Esophagus squamous epithelium (tissue), 5 donors: ENCODE measurements at places on chromosomes 11 and 22. TPM values are rescaled to one million over a fixed set of nuclear protein-coding genes. Genes with fewer than 3 reads are reported as not detected.

DNA sequence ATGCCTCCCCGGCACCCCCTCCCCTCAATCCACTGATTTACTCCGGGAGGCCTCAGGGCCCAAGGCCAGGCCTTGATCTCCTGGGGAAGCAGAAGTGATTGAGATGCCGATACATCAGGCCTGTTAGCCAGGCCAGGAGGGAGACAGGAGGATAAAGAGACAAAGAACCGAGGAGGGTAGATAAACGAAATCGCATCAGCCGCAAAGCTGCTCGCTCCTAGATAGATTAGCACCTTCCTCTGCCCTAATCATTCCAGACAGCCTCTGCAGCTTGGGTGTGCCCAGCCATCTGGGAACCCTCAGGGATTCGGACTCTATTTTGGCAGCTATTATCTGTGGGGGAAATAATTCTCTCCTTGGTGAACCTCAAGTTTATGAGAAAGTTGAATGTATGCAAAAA lies 121.2 kb downstream of the ABTB2 start:
- no peaks in the 10 kb centered on the region for H3K27me3 ChIP-seq
- H3K4me1 ChIP-seq, result no peaks in the 10 kb centered on the region
- no peak overlapping the region for H3K27ac ChIP-seq
- H3K36me3 ChIP-seq, result no peaks in the 10 kb centered on the region
- H3K4me3 ChIP-seq, result no peak overlapping the region

DNA sequence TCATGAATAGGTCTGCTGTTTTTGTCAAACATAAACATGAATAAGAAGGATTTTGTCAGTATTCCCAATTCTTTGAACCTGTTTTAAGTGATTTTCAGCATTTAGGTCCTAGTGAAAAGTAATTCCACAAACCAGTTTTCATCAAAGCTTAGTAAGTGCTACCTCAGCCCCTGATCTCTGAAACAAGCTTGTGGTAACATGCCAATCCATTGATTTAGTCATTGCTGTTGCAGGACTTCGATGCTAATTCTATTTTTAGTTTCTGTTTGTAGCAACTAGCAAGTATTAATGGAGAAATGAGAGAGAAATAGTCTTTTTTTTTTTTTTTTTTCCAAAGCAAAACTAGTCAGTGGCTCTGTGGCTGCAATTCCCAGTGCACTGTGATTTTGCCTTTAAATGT lies 91.4 kb downstream of the JRKL start:
- no peaks in the 10 kb centered on the region for H3K36me3 ChIP-seq
- DNase-seq, result no peak
- H3K4me1 ChIP-seq, result peaks cover 2% of the 10 kb centered on the region
- H3K27me3 ChIP-seq, result no peaks in the 10 kb centered on the region
- H3K4me3 ChIP-seq, result no peak overlapping the region
- no peak overlapping the region for H3K27ac ChIP-seq

GRCh38 chr11:44470854-44471253 lies 94.6 kb upstream of the CD82 start:
- no peaks in the 10 kb centered on the region for H3K27me3 ChIP-seq
- no peaks in the 10 kb centered on the region for H3K4me1 ChIP-seq
- H3K4me3 ChIP-seq, result no peak overlapping the region
- DNase-seq, result no peak
- H3K27ac ChIP-seq, result no peak overlapping the region

GRCh38 chr22:38286915-38287669 lies 14.3 kb upstream of the TMEM184B start:
- H3K36me3 ChIP-seq, result peaks cover 35% of the 10 kb centered on the region
- no peak overlapping the region for H3K27ac ChIP-seq
- no peak for DNase-seq
- no peaks in the 10 kb centered on the region for H3K27me3 ChIP-seq
- H3K4me1 ChIP-seq, result no peaks in the 10 kb centered on the region

- no peaks in the 10 kb centered on the region for H3K27me3 ChIP-seq
- peak overlapping the region; percentile 70 for H3K27ac ChIP-seq
- peaks cover 72% of the 10 kb centered on the region for H3K4me1 ChIP-seq
Observed at GRCh38 chr11:65586676-65587075, 8.9 kb downstream of the KCNK7 start.

DNA sequence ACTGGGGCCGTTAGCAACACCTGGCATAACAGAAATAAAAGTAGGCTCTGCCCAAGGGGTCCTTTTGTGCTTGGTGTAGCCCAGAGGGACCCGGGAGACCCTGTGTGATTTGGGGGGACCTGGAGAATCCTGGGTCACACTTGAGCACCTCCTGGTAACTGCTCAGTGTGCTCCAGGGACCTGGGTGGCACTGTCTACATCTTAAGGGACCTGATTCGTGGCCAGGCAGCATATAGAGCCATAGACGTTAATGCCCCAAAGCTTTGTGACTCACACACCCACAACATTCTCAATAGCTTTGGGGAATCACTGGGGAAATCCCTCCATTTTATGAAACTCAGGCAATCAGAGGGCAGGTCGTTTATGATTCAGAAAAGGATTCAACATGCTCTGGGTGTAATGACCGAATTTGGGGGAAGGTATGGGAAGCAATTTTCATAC lies 3.6 kb upstream of the IGF2 start:
- no peak overlapping the region for H3K4me3 ChIP-seq
- peaks cover 38% of the 10 kb centered on the region for H3K27me3 ChIP-seq
- no peak for DNase-seq
- H3K27ac ChIP-seq, result no peak overlapping the region

DNA sequence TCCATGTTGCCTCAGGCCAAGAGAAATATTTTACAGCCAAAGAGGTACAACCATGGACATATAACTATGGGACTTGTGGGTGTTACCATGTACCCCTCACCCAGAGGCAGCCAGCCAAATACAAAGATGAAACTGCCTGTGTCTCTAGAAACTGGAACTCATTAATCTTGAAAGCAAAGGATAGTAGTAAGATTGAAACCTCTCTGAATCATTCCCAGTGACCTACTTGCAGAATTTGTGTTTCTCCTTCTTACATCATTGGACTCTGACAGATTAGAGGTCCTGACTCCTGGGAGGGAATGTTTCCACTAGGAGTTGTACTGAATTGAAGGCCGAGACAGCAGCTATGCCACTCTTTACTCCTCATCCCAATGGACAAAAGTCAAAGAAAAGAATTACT lies 257.4 kb upstream of the UBASH3B start:
- no peaks in the 10 kb centered on the region for H3K36me3 ChIP-seq
- no peak overlapping the region for H3K27ac ChIP-seq
- H3K27me3 ChIP-seq, result no peaks in the 10 kb centered on the region
- no peak for DNase-seq
- no peaks in the 10 kb centered on the region for H3K4me1 ChIP-seq
- H3K4me3 ChIP-seq, result no peak overlapping the region

GRCh38 chr11:134915212-134915611 lies 503.2 kb upstream of the B3GAT1 start:
- DNase-seq, result no peak
- H3K27me3 ChIP-seq, result peaks cover 4% of the 10 kb centered on the region
- H3K4me1 ChIP-seq, result no peaks in the 10 kb centered on the region
- H3K27ac ChIP-seq, result no peak overlapping the region
- no peaks in the 10 kb centered on the region for H3K36me3 ChIP-seq

GRCh38 chr11:130422251-130422995 lies 6.0 kb downstream of the ADAMTS8 start:
- H3K4me3 ChIP-seq, result no peak overlapping the region
- H3K27ac ChIP-seq, result peak overlapping the region; percentile 65
- H3K4me1 ChIP-seq, result peaks cover 6% of the 10 kb centered on the region
- no peak for DNase-seq

DNA sequence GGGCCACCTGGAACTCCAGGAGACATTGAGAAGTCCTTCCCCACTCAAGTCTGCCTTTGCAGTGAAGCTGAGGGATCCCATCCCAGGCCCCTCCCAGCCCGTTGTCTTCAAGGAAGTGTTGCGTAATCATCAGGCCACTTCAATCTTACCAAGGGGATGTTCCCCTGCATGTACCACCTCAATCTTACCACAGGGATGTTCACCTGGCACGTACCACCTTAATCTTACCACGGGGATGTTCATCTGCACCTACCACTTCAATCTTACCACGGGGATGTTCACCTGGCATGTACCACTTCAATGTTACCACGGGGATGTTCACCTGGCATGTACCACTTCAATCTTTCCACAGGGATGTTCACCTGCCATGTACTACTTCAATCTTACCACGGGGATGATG lies 108.0 kb upstream of the SYN3 start:
- no peaks in the 10 kb centered on the region for H3K27me3 ChIP-seq
- H3K4me1 ChIP-seq, result no peaks in the 10 kb centered on the region
- no peak for DNase-seq
- H3K36me3 ChIP-seq, result no peaks in the 10 kb centered on the region

GRCh38 chr22:42444077-42444904 lies 12.1 kb upstream of the NFAM1 start:
- DNase-seq, result no peak
- peak overlapping the region; percentile 42 for H3K4me3 ChIP-seq
- no peaks in the 10 kb centered on the region for H3K27me3 ChIP-seq
- H3K27ac ChIP-seq, result peak overlapping the region; percentile 85
- H3K4me1 ChIP-seq, result peaks cover 50% of the 10 kb centered on the region

DNA sequence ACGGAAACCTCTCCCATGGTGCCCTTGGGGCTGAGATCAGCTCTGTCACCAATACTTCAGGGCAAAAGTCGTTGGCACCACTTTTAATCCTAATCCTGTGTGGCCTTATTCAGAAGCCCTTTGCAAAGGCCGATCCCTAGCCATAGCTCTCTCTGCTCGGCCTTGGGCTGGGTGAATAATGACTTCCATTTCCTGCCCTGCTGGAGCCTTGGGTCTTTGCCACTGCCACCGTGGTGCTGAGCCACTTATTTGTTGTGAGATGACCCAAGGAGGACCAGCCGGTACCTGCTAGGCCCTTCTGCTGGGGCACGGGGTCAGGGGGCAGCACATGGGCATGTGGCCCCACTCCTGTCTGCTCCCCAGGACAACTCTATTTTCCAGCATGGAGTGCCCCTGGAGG lies 188.2 kb downstream of the ST3GAL4 start:
- DNase-seq, result no peak
- no peaks in the 10 kb centered on the region for H3K4me1 ChIP-seq
- H3K4me3 ChIP-seq, result no peak overlapping the region

DNA sequence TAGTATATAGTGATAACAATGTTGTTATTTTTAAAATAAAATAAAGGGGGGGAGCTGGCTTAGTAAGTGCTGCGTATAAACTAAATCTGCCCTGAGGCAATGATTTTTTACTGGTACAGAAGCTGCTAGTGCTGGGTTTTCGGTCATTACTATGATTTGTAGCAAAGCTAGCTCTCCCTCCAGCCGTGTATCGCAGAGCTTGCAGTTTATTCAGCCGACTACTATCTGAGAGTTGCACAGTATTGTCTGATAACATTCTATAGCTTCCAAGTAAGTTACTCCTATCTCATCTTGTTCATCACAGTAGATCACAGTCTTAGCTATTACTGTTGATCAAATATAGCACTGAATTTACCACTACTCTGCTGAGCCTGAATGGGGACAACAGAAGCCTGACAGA lies 805.5 kb upstream of the ARHGAP42 start:
- no peak for DNase-seq
- no peak overlapping the region for H3K27ac ChIP-seq
- H3K4me1 ChIP-seq, result no peaks in the 10 kb centered on the region
- no peaks in the 10 kb centered on the region for H3K36me3 ChIP-seq
- no peaks in the 10 kb centered on the region for H3K27me3 ChIP-seq

DNA sequence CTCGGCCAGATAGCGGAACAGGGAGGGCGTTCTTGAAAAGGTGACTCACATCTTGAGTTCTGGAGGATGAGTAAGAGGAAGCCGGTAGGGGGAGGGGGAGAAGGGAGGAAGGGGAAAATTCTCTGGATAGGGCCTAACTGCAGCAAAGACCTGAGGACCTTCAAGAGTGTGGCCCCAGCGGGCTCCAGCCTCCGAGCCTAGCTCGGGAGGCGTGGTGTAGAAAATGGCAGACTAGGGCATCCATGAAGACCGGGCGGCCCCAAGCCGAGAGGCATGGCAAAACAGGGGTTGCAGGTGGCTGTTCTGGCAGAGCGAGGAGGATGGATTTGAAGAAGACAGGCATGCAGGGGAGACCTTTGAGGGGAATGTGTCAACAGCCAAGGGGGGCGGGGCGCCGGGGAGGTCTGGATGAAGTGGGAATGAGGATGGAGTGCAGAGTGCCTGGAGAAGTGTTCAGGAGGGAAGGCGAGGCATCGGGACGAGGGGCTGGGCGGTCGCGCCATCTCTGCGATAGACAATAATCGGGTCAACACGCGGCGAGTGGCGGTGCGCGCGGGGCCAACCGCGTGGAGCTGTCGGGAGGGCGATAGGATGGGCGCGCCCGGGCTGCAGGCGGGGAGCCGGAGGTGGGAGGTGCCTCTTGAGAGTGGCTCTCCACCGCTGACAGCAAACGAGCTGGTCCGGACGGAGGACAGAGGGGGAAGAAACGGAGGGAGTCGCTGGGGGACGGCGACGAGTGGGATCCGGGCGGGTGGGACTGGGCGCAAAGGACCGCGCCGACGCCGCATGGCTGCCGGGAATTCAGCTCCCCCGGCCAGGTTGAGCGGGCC lies 40.0 kb upstream of the CREB3L1 start:
- no peaks in the 10 kb centered on the region for H3K27me3 ChIP-seq

- peaks cover 61% of the 10 kb centered on the region for H3K4me1 ChIP-seq
- H3K36me3 ChIP-seq, result no peaks in the 10 kb centered on the region
- DNase-seq, result no peak
- H3K27ac ChIP-seq, result peak overlapping the region; percentile 79
- no peaks in the 10 kb centered on the region for H3K27me3 ChIP-seq
Observed at GRCh38 chr11:110907629-110908028, 195.4 kb upstream of the ARHGAP20 start.

DNA sequence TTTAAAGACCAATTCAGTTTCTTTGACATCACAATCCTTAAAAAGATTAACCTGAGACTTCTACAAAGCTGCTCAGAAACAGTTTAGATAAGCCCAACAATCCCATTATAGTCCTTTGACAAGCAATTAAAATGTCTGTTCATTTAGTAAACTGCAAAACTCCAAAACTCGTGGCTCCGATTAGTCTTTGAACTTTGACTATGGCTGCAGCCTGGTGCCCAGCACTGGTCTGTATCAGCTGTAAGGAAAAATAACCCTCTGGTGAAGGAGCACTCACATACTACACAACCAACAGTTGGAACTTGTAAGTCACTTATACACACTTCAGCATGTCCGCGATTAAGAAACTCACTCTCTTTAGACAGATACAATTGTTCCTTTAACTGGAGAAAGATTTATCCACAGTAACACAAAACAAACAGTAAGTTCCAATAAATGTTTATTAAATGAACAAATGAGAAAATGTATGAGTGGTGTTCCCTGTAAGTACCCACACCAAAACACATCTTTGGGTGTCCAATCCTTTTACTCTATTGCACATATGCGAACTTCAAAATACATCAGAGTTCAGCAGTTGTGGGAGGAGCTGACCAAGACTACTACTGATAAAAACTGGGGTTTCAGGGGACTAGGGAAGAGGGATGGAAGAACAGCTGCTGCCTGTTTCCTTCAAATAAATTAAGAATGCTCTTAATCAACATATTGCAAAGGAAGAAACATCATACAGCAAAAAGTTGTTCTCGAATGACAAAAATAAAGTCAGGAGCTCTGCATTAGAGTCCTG lies 36.4 kb downstream of the PITPNB start:
- no peak overlapping the region for H3K4me3 ChIP-seq
- H3K4me1 ChIP-seq, result peaks cover 16% of the 10 kb centered on the region
- H3K27me3 ChIP-seq, result no peaks in the 10 kb centered on the region
- no peaks in the 10 kb centered on the region for H3K36me3 ChIP-seq

Gene OR52B2
- total RNA-seq, result not detected

Gene CRYBA4
- total RNA-seq, result not detected

Gene HBE1
- not detected for total RNA-seq

Gene SLC6A5
- not detected for total RNA-seq

Gene KCNJ5
- not detected for total RNA-seq

Gene BAD
- 79.5 TPM for total RNA-seq

Gene EMID1
- 0.18 TPM for total RNA-seq

Gene APOA1
- not detected for total RNA-seq
